ENCODE measurements at places on chromosomes 3 and 15.

- DNase-seq = no peak
These were observed 75.4 kb upstream of the ROBO1 start for GRCh38 chr3:79843180-79843579.

DNA sequence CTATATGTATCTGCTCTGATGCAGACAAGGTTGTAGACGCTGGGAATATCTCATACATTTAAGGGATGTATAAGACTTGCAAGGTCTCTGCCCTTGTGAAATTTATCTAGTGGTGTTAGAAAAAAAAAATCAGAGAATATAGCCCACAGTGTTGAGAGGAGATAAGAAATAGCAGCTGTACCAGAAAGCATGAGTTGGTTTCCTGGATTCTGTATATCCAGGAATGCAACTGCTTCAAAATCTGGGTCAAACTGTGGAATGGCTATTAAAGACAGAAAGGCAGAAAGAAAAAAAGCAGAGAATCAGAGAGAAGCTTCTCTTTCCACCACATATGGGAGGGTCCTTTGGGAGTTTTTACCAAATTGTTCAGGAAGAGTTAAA lies 1.5 kb upstream of the TMEM212 start:
- no peak for DNase-seq

- DNase-seq = no peak
These were observed 402.4 kb downstream of the MAGI1 start for GRCh38 chr3:65636326-65636725.

DNA sequence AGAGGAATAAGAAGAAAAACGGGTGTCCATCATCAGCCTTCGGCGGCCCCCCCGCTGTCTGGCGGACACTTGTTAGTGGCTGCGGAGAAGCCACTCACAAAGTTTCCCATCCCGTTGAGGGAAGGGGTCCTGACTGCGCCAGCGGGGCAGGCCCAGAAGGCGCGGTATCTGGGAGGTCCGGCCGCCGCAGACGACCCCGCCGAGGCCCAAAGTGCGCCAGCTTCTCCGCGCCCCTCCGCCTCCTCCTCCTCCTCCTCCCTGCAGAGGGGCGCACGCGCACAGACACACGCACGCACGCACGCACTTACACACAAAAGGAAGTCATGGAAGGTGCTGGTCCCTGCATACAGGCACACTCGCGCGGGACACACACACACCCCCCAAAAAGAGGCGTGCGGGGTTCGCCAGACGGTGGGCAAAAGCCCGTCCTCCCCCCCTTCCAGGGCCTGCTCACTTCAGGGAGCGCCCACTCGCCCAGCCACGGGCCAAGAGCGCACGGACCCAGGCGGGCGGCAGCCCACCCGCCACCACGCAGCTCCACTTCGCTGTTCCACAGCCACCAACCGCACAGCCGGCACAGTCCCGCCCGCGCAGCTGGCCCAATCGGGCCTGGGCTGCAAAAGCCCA lies 18.0 kb downstream of the ZNF148 start:
- no peak for DNase-seq

DNA sequence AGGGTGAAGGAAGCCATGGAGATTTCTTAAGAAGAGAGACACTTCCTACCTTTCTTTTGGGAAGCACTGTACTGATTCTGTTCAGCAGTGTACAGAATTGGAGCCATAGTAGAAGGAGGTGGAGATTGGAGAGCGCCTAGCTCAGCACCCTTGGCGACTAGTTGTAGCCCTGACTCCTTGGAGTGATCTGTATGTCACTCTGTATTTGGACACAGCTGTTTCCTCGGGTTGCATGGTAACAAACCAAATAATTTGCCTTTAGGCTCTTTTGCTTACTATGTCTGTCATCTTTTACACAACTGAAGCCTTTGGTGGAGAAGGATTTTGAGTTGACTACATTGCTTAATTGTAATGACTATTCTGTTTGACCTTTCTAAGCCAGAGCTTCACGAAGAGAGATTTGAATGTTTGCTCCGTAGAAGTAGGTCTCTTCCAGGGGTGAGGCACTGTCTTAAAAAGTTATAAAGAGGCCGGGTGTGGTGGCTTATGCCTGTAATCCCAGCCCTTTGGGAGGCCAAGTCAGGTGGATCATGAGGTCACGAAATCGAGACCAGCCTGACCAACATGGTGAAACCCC lies 77.1 kb downstream of the AKAP13 start:
- DNase-seq = no peak

DNA sequence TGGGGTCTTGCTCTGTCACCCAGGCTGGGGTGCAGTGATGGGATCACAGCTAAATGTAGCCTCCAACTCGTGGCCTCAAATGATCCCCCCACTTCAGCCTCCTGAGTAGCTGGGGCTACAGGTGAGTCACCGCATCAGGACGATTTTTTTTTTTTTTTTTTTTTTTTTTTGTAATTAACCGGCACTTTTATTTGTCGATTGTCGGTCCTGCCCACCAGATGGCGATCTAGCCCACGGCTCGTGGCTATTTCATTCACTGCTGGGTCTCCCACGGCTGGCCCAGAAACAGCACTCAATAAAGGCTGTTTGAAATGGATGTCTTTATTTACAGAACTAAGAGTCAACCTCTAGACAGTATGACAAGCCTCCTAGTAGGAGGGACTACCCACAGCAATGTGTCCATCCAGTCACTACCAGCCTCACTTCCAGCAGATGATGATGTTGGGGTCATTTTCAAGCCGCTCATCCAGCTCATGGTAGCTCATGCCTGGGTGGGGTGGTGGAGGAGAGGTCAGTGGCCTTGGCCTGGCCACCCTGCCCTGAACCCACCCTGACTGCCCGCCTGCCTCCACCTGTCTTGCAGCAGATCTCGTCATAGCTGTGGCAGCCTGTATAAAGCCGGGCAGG lies 1.8 kb upstream of the ZMYND10 start:
- DNase-seq = no peak

- no peak for DNase-seq
These were observed 43.2 kb downstream of the ARHGEF26 start for GRCh38 chr3:154164387-154164786.

DNA sequence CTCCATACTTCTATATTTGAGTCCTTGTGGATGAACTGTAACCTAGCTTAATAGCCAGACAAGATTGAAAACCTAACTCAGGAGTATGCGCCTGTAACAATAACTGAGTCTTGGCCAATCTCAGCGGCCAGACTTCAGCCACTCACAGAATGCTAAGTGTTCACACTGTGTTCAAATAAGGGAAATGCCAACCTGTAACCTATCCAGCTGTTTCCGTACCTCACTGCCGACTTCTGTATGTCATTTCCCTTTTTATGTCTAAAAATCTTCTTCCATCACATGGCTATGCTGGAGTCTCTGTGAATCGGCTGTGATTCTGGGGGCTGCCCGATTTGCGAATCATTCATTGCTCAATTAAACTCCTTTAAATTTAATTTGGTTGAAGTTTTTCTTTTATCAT lies 169.2 kb downstream of the NFKBIZ start:
- no peak for DNase-seq

DNA sequence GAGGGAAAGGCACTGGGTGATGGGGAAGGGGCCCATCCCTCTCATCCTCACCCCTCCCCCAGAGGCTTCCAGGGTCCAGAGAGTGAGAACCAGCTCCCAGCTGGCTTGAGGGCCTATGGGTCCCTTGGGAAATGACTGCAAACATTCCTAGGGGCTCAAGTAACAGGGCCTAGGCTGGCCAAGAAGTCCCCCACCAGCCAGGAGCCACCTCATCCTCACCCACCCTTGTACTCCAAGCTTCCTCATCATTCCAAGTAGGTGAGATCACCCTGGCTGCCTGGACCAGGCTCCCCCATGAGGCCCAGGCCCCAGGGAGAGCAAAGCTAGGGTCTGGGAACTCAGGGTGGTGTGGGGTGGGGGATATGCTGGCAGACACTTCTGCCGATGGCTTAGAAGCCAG lies 14.8 kb downstream of the LOXL1 start:
- no peak for DNase-seq

DNA sequence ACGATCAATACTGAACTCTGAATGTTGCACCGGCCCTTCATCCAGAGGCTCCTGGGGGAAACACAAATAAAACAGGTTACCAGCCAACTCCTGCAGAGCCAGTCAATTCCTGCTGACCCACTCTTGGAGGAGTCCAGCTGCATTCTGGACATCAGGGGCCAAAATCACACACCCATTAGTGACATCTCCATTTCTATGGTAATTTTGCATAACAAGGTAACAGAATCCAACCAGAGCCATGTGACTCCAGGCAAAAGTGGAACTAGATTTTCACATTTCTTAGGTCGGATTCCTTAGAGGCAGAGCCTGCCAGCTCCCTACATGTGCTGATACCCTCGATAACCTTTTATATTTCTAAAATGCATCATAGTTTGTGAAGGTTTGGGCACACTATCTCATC lies 119.2 kb upstream of the CTNNB1 start:
- no peak for DNase-seq

DNA sequence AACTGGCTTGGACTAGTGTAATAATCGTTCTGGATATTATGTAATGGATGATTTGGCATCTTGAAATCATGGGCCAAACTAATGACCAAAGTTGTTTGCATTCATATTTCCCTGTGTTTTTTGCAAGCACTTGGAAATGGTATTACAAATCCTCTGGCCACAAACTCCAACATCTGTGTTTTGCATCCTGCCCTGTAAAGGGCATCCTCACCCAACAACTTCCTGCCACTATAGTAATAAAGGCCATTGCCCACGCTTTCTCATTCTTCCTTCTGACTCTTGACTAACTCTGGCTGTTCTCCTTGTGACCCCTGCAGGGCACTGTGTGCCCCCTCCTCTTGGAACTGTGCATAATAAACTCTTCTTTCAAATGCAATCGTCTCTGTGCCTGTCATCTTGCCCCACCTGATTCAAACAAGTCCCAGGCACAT lies 25.4 kb upstream of the PSMD6 start:
- no peak for DNase-seq

GRCh38 chr15:39538936-39539335 lies 41.9 kb upstream of the THBS1 start:
- no peak for DNase-seq

DNA sequence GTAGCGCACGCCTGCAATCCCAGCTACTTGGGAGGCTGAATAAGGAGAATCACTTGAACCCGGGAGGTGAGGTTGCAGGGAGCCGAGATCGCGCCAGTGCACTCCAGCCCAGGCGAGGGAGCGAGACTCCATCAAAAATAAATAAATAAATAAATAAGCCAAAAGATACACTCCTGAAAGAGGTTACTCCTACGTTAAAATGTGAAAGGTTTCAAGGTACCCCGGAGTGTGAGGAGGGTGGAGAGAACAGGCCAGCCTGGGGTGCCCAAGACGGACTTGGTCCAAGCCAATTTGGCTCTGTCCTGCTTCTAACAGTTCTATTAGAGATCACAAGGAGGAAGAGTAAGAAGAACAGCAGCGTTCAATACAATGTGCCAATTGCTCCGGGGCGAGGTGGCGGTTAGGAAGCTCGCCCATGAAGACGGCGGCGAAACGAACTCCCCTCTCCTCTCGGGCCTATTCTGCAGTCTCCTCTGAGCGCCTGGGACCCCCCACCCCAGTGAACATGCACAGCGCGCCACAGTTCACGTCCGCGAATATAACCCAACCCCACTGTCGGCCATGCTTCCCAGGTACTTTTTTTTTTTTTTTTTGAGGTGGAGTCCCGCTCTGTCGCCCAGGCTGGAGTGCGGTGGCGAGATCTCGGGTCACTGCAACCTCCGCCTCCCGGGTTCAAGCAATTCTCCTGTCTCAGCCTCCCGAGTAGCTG lies 942 bp downstream of the ELP6 start:
- no peak for DNase-seq

DNA sequence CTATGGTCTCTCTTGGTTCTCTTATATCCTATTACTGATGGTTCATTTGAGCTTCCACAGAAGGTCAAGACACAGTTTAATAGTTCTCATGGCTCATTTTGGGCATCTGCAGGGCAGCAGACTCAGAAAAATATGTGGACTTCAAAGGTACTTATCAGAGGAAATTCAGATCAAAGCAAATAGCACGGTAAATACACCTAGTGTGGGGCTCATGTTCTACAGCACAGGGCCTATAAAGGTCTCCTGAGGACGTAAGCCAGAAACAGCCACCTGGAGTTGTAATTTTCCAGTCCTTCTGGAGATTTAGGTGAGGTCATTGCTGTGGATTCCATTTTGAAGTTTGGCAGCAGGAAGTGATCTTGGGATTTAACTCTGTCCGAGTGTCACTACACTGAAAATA lies 134.5 kb upstream of the SGO1 start:
- DNase-seq = no peak

- no peak for DNase-seq
These were observed 206.1 kb downstream of the TIGIT start for GRCh38 chr3:114499976-114500375.

DNA sequence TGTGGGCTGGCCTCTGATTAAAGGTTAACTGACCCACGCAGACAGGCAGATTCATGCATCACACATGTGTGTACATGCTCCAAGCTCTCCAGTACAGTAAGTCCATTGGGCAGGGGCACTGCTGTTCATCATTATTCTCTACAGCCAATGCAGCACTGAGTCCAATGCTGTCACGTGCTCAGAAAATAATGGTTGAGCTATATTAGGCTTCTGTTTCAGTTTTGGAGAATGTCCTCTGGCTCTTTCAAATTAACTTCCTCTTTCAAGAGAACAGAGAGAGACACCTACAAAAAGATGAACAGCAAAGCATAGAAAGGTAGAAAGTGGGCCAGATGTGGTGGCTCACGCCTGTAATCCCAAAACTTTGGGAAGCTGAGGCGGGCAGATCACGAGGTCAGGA lies 202.6 kb downstream of the MEX3B start:
- no peak for DNase-seq

- DNase-seq = no peak
These were observed 2.9 kb downstream of the SLC22A13 start for GRCh38 chr3:38268522-38268921.

- no peak for DNase-seq
These were observed 62.8 kb upstream of the IMPG2 start for GRCh38 chr3:101383156-101383575.

DNA sequence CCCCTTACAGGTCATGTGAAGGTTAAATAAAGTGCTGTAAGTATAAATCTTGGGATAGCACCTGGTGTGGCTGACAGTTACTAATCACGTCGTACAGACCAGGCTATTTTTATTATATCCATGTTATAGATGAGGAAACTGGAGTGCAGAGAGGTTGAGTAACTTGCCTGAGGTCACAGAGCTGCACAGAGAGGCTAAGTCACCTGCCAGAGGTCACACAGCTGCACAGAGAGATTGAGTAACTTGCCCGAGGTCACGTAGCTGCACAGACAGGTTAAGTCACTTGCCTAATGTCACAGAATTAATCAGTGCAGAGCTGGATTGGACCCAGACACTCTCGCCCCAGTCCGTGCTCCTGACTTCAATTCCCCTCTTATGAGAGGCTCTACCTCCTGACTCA lies 171.5 kb downstream of the NUP210 start:
- DNase-seq = no peak
